ENCODE measurements at places on chromosomes 4 and X. TPM values are rescaled to one million over a fixed set of nuclear protein-coding genes. Genes with fewer than 3 reads are reported as not detected.

- DNase-seq, result no peak
These were observed 308.1 kb upstream of the PPARGC1A start for GRCh38 chr4:24197955-24198354.

- no peak for DNase-seq
These were observed 60.3 kb downstream of the BEND2 start for GRCh38 chrX:18160369-18160768.

- DNase-seq, result no peak
These were observed 5.1 kb downstream of the GJB1 start for GRCh38 chrX:71228063-71228642.

The GNRHR gene
- not detected for total RNA-seq

The CDX4 gene
- total RNA-seq, result not detected

The UCP1 gene
- not detected for total RNA-seq

- DNase-seq, result no peak
These were observed 8.2 kb downstream of the RTL3 start for GRCh38 chrX:78650906-78651437.

The PFKFB1 gene
- 0.25 TPM for total RNA-seq

The SSX4B gene
- total RNA-seq, result not detected

DNA sequence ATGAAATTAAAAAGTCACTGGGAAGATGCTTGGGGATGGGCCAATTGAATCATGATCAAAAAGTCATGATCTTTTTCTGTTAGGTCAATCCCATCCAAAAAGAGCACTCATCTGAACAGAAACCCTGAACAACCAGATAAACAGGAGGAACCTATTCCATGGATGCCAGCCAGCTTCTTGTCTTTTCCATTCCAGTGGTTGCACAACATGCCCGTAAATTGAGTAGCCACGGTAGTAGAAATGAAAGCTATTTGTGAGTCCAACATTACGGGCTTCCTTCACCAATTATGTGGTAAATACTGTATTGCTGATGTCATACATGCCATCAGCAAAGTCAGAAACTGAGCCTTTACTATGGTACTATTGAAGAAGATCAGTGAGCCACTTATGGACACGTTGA, 982.4 kb upstream of the HS3ST1 start:
- DNase-seq, result no peak

GRCh38 chr4:98181809-98182208, 38.5 kb upstream of the STPG2 start:
- no peak for DNase-seq

GRCh38 chr4:83569429-83569828, 33.5 kb downstream of the GPAT3 start:
- DNase-seq, result no peak

DNA sequence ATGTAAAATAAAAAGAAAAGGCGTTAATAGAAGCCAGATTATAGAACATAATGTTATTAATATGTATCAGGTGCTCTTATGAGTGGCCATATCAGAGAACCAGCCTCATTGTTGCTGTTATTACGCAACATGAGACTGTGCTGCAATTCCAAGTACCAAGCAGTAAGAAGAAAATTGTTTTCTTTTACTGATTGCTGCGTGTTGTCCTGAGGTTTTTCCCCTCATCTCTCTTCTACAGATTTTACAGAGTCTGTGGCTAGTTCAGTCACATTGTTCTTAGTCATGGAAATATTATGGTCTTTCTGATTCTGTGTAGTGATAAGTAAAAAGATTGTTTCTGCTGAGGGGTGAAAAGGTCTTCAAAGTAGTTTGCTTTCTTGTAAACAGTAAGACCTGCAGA, 55.9 kb downstream of the NPNT start:
- no peak for DNase-seq

- no peak for DNase-seq
These were observed 55.0 kb upstream of the PAK3 start for GRCh38 chrX:111041018-111041462.

The HSFX2 gene
- total RNA-seq, result not detected

DNA sequence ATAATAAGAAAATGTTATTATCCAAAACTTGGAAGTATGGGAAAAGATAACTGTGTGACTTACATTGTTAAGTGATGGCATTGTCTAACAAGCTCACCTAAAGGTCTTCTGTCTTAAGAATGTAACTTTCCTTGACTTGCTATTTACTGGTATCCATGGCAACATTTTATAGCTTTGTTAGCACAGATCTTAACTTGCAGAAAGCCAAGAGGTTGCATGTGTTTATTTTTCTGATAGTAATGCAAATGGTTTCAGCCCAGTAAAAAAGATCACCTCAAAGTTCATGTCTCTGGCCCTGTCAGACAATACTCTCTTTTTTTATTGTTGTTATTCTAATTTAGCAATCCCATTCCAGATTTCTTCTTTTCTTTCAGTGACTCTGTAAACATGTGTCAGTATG, 425.3 kb downstream of the SPRY1 start:
- DNase-seq, result no peak

GRCh38 chr4:51851937-51852290, 9.0 kb downstream of the DCUN1D4 start:
- no peak for DNase-seq

DNA sequence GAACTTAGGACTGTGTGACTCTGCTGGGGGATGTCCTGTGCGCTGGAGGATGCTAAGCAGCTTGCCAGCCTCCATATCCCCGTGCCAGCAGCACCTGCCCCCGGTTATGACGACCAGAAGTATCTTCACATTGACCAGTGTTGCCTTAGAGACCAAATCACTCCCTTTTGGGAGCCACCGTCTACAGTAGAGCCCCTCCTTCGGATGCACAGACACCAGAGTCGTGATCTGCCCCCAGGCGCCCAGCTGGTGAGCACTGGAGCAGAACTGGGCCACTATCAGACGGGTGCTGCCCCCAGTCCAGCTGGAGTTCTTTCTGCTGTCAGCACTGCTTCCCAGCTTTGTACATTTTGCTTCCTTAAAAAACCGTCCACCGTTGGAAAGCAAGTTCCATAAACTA, 30.0 kb upstream of the TADA2B start:
- no peak for DNase-seq

DNA sequence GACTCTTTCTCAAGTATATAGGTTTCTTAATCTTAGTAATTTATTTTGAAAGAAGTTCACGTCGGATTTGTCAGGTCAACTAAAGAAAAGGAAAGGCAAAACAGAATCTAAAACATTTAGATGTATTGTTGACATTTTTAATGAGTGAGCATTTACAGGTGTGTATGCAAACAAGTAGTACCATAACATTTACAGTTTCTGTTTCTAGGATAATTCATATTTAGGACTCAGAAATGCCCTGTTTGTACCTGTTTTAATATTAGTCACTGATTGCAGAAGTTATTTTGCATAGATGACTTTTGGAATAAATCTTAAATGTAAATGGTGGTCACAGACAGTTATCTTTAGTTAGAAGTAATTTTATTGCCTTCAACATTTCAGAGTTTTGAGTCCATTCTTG, 151.3 kb upstream of the NUDT6 start:
- DNase-seq, result no peak

- peak; percentile 20 for DNase-seq
These were observed 124.2 kb upstream of the EOLA2 start for GRCh38 chrX:150062292-150063137.

The PLXNB3 gene
- 3.7 TPM for total RNA-seq

GRCh38 chrX:10001496-10001895, 34.3 kb downstream of the CLDN34 start:
- no peak for DNase-seq

DNA sequence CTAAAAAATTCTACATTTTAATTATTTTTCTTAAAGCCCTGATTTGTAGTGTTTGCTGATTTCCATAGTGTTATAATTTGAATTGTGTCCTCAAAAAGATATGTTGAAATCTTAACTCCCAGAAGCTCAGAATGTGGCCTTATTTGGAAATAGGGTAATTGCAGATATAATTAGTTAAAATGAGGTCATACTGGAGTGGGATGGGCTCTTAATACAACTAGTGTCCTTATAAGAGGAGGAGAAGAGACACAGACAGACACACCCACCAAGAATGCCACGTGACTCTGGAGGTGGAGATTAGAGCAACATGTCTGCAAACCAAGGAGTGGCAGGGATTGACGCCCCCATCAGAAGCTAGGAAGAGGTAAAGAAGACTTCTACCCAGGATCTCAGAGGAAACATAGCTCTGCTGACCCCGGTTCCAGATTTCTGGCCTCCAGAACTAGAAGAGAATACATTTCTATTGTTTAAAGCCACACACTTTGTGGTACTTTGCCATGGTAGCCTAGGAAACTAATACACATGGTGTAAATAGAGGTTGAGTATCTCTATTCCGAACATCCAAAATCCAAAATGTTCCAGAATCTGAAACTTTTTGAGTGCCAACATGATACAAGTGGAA, 70.5 kb upstream of the IRF2 start:
- DNase-seq, result no peak

The MAMLD1 gene
- 0.49 TPM for total RNA-seq

DNA sequence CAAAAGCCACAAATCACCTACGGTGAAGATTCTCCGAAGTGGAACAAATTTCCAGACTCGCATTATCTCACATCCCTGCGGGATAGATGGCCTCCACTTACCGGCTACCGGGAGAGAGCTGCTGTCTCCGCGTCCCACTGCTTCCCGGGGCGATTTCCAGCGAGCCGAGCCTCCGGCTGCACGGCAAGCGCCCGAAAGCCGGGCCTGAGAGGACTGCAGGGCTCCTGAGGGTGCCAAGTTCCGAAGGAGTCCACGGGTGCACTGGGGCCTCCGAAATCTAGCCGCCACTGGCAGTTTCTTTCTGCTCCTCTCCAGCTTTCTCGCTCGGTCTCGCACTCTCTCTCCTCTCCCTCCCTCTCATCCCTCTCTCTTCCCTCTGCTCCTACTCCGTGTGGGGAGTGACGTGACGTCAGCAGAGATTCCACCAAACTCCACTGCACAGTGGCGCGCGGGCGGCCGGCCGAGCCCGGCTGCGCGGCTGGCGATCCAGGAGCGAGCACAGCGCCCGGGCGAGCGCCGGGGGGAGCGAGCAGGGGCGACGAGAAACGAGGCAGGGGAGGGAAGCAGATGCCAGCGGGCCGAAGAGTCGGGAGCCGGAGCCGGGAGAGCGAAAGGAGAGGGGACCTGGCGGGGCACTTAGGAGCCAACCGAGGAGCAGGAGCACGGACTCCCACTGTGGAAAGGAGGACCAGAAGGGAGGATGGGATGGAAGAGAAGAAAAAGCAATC, 14.0 kb upstream of the PITX2 start:
- no peak for DNase-seq
